ENCODE measurements at places on chromosomes 12 and 14. TPM values are rescaled to one million over a fixed set of nuclear protein-coding genes. Genes with fewer than 3 reads are reported as not detected.
A peak's percentile ranks its signal among the peaks of the same experiment; 100 is the strongest.

GRCh38 chr14:78345131-78345744 is 175.1 kb downstream of the NRXN3 start:
- no peak for DNase-seq

- DNase-seq: no peak
Observed at GRCh38 chr14:70130482-70130881, 58.3 kb downstream of the SLC8A3 start.

GRCh38 chr12:89712706-89713105 is 4.1 kb upstream of the ATP2B1 start:
- DNase-seq: no peak

GRCh38 chr12:29732593-29732992 is 51.1 kb downstream of the TMTC1 start:
- DNase-seq: no peak

DNA sequence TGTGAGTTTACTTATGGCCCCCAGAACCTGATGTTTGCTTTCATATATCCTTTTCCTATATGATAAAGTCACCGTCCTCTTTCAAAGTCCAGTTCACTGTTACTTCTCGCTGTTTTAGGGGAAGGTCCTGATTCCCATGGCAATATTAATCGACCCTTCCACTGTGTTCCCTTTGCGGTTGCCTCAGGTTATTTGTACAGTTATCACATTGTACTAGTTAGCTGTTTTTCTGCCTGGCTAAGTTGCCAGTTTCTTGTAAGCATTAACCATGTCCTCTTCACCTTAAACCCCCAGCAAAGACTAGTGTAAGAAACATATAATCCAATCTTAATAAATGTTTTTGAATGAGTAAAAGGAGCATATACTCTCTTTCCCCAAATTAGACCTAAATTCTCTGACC is 115.0 kb upstream of the PPFIA2 start:
- DNase-seq: no peak

Gene KRT77
- total RNA-seq: not detected

- DNase-seq: no peak
Observed at GRCh38 chr14:37045340-37046061, 126.9 kb downstream of the SLC25A21 start.

Gene TSPAN19
- total RNA-seq: not detected

DNA sequence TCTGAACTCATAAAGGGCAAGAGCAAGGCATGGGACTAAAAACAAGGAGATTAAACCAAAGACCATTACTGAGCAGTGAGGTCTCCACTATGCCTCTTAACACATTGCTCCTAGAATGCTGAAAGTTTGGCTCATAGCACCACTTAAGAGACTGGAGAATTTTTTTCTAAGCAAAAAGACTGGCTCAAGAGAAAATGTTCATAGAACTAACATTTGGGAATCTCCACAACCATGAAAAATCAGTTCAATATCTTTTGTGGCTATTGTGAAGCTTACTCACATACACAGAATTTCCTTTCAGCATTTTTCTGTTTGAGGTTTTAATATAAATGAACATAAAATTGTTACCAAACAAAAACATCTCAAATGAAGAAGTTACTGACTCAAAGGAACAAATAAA is 255.8 kb downstream of the CCDC91 start:
- peak; percentile 4 for DNase-seq

Gene NPFF
- not detected for total RNA-seq

- peak; percentile 86 for DNase-seq
Observed at GRCh38 chr12:124466216-124467128, 100.9 kb downstream of the NCOR2 start.

DNA sequence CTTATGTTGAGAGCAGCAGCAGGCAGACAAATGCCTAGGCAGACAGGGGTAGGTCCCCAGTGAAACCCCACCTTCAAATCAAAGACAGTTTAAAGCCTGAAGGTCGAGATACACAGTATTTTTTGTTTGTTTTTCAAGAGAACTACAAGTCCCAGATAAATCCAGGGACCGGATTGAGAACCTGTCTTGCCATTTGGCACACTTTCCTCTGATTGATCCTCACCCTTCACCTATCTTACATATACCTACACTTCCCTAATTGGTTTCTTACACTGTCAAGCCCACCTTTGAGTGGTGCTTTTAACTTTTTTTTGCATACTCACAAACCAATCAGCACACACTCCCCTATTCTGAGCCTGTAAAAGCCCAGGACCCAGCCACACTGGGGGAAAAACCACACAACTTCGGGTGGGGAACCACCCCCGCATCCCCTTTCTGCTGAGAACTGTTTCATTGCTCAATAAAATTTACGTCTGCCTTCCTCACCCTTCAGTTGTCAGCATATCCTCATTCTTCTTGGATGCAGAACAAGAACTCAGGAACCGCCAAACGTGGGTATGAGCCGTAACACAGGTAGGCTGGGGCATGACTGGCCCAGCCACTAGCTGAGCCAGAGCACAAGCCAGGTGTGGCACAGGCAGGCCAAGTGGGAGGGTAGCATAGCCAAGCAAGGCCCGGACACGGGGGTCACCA is 11.1 kb downstream of the DICER1 start:
- no peak for DNase-seq

Gene EML5
- 0.86 TPM for total RNA-seq

DNA sequence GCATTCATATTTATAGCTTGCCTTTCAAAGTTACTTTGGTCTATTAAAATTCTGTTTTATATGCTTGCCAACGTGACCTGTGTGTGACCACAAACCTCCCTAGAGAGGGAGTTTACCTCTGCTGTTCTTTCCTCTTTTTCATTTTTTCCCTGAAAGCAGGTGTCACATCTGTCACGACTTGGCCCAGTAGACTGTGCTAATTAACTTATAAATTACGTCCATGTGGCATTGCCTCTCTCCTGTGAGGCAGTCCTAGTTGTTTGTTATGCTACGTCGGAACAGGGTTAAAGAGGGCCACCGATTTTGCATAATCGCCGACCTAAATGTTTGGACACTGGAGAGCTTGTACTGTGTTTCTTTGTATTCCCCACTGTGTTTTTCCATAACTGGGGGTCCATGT is 343.9 kb upstream of the FLRT2 start:
- no peak for DNase-seq

GRCh38 chr12:105949391-105949790 is 189.4 kb downstream of the NUAK1 start:
- DNase-seq: no peak

Gene FLVCR2
- 0.43 TPM for total RNA-seq

DNA sequence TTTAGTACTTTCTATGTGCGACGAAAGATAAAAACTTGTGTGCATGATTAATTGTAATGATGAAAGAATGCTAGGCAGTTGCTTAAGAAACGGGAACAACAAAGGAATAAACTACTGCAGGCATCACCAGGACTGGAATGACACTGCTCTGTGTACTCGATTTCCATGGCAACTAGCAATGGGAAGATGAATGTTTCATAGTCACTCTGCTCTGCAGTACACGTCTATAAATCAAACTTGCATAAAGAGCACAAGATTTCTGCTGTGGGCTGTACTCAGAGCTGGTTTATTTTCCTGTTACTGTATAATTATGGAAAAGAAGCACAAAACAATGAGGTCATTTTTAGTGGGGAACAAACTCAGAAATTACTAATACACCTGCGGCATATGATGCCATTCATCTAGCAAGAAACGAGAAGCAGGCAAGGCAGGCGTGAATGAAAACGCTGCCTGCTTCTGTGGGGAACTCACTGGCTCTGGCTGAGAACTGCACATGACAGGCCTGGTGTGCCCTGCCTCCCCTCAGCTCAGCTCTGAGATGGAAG is 41.8 kb downstream of the EFCAB11 start:
- peak; percentile 97 for DNase-seq

GRCh38 chr14:76491172-76491930 is 115.4 kb downstream of the ESRRB start:
- no peak for DNase-seq

DNA sequence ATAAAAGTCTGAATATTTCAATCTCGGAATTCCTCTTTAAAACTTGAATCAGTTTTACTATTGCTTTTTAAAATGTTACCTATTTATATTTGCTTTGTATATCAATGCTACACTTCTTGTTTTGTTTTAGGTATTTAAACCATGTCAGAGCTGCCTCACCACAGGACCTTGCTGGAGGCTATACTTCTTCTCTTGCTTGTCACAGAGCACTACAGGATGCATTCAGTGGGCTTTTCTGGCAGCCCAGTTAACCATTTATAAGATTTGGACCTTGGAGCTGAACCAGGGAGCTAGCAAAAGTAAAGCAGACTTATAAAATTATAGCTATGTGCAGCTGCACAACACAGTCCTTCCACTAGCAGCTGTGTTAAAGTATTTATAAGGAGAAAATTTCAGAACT is 12.8 kb downstream of the TRMT5 start:
- no peak for DNase-seq

- peak; percentile 13 for DNase-seq
Observed at GRCh38 chr12:117100251-117100650, 1.0 kb upstream of the TESC start.

DNA sequence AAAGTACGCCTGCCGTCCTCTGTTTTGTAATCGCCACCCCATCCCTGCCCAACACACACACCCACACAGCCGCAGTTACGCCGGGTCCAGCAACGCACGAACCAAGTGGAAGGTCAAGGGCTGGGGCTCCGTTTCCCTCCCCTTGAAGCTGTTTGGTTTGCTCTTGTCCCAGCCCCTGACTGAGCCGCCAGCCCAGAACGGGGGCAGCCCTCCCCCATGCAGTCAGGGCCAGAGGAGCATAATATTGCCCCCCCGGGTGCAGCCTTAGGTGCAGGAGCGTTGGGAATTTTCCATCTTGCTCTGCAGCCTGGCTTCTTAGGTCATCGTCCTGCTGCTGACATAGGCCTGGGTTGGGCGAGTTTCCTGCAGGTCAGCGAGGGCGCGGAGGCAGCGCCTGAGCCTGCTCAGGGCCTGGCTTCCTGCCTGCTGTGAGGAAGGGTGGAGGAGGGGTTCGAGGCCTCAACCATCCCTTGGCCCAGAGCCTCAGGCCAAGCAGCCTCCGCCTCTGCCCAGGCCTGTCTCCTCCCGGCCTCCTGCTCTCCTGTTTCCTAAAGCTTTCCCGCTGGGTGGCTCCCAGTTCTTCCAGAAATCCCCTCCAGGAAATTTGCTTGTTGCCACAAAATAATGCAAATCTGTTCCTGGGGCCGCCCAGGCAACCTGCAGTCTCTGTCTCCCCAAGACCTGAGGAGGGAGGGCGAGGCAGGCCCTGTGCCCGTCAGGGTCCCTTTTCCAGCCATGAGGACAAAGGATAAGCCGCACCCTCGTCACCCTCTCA is 44.5 kb downstream of the PSMA6 start:
- DNase-seq: peak; percentile 100

DNA sequence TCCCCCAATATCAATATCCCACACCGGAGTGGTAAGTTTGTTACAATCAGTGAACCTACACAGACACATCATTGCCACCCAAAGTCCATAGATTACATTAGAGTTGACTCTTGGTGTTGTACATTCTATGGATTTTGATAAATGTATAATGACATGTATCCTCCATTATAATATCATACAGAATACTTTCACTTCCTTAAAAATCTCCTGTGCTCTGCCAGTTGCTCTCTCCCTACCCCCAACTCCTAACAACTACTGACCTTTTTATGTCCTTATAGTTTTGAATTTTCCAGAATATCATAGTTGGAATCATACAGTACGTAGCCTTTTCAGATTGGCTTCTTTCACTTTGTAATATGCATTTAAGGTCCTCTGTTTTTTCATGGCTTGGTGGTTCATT is 48.4 kb downstream of the SLC4A8 start:
- DNase-seq: no peak

DNA sequence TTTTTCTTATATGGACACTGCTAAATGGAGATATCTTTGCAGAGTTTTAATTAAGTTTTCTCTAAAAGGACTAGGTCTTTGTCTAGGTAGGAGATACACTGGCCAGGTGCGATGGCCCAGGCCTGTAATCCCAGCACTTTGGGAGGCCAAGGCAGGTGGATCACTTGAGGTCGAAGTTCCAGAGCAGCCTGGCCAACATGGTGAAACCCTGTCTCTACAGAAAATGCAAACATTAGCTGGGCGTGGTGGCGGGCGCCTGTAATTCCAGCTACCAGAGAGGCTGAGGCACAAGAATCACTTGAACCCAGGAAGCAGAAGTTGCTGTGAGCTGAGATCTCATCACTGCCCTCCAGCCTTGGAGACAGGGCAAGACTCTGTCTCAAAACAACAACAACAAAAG is 17.1 kb upstream of the CERS5 start:
- no peak for DNase-seq

Gene NRDE2
- 12.1 TPM for total RNA-seq

GRCh38 chr12:119476951-119477350 is 116.6 kb upstream of the TMEM233 start:
- DNase-seq: no peak

DNA sequence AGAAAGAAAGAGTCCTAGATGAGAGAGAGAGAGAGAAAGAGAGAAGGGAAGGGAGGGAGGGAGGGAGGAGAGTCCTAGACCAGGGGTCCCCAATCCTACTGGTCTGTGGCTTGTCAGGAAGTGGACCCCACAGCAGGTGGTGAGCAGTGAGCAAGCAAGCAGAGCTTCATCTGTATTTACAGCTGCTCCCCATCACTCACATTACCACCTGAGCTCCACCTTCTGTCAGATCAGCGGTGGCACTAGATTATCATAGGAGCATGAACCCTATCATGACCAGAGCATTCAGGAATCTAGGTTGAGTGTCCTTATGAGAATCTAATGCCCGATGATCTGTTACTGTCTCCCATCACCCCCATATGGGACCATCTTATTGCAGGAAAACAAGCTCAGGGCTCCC is 39.2 kb upstream of the AMN1 start:
- DNase-seq: no peak

Gene LAG3
- 0.43 TPM for total RNA-seq

GRCh38 chr12:105092336-105092735 is 8.1 kb upstream of the ALDH1L2 start:
- no peak for DNase-seq

DNA sequence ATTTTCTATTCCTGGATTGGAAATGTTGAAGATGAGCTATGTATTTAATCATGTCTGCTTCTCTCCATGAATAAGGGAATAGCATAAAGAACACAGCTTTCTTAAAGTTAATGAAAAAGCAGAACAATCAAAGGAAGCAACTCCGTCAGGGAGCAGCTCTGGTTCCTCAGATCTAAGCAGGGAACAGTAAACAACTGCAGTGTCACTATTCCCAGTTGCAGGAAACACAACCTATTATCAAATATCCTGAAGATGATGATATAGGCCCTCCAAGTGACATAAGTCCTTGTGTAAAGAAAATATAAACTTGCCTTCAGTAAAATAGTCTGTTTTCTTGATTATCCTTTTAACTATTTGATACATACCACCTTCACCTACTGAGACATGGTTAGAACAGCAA is 228.1 kb downstream of the KCNC2 start:
- no peak for DNase-seq

- no peak for DNase-seq
Observed at GRCh38 chr14:88242446-88242845, 80.6 kb downstream of the KCNK10 start.

DNA sequence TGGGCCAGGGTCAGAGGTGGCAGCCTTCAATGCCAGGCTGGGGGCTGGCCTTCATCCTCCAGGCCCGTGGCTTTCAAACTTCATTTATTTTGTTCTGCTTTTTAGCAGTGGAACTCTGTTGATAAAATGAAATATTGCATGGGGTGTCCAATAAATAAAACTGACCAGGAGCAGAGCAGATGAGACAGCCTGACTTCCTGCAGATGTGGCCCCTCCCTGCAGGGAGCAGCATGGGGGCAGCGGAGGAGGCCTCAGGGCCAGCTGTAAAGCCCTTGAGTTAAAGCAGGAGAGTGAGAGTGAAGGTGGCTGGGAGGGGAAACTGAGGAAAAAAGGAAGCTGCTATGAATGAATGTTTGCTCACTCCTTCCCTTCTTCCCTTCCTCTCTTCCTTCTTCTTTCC is 120.3 kb downstream of the RPAP3 start:
- no peak for DNase-seq
